ENCODE measurements at places on chromosomes 7 and 10. TPM values are rescaled to one million over a fixed set of nuclear protein-coding genes. Genes with fewer than 3 reads are reported as not detected.

- H3K4me3 ChIP-seq: no peak overlapping the region
- H3K36me3 ChIP-seq: peaks cover 46% of the 10 kb centered on the region
- no peaks in the 10 kb centered on the region for H3K27me3 ChIP-seq
- no peak overlapping the region for H3K27ac ChIP-seq
- H3K4me1 ChIP-seq: peaks cover 51% of the 10 kb centered on the region
These were observed 17.8 kb downstream of the SCD start for GRCh38 chr10:100364735-100365391.

Gene MRPS17
- 14.9 TPM for total RNA-seq

- peaks cover 26% of the 10 kb centered on the region for H3K4me1 ChIP-seq
- H3K27me3 ChIP-seq: no peaks in the 10 kb centered on the region
- no peak for DNase-seq
These were observed 285.2 kb downstream of the USP6NL start for GRCh38 chr10:11326241-11326640.

Gene SLC26A3
- not detected for total RNA-seq

Gene TPST1
- total RNA-seq: 0.67 TPM

DNA sequence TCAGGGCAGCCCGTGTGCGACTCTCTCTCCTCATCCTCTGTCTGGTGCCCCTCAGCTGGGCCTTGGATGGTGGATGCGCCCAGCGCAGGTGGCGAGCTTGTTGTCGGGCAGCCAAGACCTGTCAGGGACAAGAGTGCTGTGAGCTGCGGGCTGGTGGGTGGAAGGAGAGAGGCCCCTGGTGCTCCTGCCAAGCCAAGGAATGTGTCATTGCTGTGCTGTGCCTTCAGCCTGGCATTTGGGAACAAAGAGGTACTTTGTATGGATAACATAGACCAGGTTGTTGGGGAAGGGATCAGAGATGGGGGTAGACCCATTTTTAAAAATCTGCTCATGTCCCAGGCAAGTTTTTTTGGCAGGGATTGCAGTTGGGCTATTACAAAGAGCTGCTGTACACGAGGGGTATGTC, 120.9 kb downstream of the PKD1L1 start:
- H3K4me3 ChIP-seq: no peak overlapping the region
- H3K27ac ChIP-seq: no peak overlapping the region
- H3K36me3 ChIP-seq: no peaks in the 10 kb centered on the region
- peaks cover 3% of the 10 kb centered on the region for H3K27me3 ChIP-seq
- no peak for DNase-seq

DNA sequence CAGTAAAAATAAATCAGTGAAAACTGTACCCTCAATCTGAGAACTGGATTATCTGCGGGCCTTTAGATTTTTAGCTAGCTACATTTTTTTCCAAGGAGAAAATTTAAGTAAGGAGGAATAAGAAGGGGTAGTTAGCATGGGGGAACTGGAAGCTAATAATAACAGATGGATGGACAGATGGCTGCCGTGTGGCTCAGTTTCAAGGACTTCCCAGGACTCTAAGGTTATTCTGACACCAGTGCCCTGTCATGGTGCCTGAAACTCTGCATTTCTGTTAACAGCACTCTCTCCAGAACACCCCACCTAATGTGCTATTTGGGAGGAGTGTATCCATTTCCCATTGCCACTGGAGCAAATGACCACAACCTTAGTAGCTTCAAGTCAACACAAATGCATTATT, 75.7 kb upstream of the PDE1C start:
- H3K36me3 ChIP-seq: no peaks in the 10 kb centered on the region
- no peak overlapping the region for H3K27ac ChIP-seq

- no peak overlapping the region for H3K4me3 ChIP-seq
- peaks cover 12% of the 10 kb centered on the region for H3K4me1 ChIP-seq
- H3K27me3 ChIP-seq: no peaks in the 10 kb centered on the region
- no peaks in the 10 kb centered on the region for H3K36me3 ChIP-seq
- H3K27ac ChIP-seq: no peak overlapping the region
These were observed 97.6 kb downstream of the SUGCT start for GRCh38 chr7:40232242-40232893.

- H3K27me3 ChIP-seq: peaks cover 11% of the 10 kb centered on the region
- no peak overlapping the region for H3K27ac ChIP-seq
- H3K4me1 ChIP-seq: no peaks in the 10 kb centered on the region
- no peak for DNase-seq
These were observed 11.7 kb upstream of the MTERF1 start for GRCh38 chr7:91892099-91892705.

Gene HABP2
- total RNA-seq: not detected

Gene LIPJ
- not detected for total RNA-seq

DNA sequence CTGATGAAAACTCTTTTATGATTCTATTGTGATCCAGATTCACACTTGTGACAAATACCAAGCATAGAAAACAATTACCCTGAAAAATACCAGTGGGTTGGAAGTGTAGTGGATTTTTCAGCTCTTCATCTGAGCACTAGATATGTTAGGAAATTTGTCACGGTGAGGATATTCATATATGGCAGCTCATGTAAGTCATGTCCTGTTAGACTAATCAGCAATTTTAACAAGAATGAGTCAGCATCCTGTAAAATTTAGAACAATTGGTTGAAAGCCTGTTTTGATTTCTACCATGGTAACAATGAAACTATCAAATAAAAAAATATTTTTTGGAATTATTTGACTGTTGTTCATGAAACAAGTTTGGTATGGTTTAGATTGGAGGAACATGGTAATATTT, 334.3 kb downstream of the CACNA2D1 start:
- H3K4me3 ChIP-seq: no peak overlapping the region
- H3K36me3 ChIP-seq: no peaks in the 10 kb centered on the region
- no peak for DNase-seq
- H3K27me3 ChIP-seq: no peaks in the 10 kb centered on the region
- no peaks in the 10 kb centered on the region for H3K4me1 ChIP-seq
- H3K27ac ChIP-seq: no peak overlapping the region

Gene LRRTM3
- total RNA-seq: not detected

DNA sequence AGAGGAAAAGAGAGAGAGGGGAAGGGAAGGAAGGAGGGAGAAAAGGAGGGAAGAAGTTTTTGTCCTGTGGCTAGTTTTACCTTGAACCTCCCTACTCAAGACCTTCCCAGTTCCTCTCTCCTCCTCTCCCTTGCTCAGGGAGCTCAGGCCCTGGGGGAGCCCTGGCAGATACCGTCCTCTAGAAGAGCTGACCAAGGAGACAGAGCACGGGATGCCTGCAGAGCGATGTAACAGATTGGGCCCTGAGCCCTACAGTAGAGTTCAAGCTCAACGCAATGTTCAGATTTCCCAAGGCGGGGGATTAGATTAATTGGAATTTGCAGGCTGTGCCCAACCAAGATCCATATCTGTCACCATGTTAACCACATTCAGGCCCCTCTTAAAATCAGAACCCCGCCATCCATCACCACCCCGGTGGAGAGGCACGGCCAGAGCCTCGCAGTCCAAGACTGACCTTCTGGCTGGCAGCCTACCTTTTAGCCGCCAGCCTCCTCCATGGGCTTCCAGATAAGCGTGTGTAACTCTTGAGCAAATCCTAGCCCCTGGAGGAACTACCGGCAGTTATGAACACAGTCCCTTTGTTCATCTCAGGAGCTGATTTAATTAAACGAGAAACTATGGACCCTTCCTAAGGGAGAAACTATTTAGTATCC, 70.6 kb downstream of the KCNMA1 start:
- no peaks in the 10 kb centered on the region for H3K36me3 ChIP-seq
- peaks cover 5% of the 10 kb centered on the region for H3K27me3 ChIP-seq
- DNase-seq: no peak

- no peak overlapping the region for H3K4me3 ChIP-seq
- no peak for DNase-seq
- H3K27me3 ChIP-seq: no peaks in the 10 kb centered on the region
- no peak overlapping the region for H3K27ac ChIP-seq
- H3K4me1 ChIP-seq: no peaks in the 10 kb centered on the region
These were observed 166.8 kb downstream of the ETV1 start for GRCh38 chr7:13822678-13823077.

DNA sequence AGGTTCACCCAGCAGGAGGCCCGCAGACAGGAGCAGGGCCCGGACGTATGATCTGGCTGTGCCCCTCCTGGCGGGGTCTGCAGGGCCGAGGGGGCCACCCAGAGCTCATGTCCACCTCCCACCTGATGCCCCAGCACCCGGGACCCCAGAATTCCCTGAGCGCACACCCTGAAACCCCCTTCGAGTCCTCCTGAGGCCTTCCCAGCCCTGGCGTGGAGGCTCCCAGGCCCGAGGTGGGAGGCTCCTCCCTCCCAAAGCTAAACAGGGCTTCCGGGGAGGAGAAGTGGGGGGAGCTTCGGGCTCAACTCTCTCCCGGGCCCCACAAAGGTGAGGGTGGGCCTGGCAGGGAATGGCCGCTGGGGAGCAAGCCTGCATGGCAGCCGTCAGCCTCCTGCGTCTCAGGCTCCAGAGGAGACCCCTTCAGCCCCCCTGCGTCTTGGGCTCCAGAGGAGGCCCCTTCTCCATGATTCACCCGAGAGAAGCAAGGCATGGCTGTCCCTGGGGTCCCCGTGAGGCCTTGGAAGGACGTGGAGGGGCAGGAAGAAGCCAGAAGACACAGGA, 30.2 kb downstream of the MICALL2 start:
- peaks cover 2% of the 10 kb centered on the region for H3K4me1 ChIP-seq
- no peak overlapping the region for H3K27ac ChIP-seq
- DNase-seq: no peak
- no peak overlapping the region for H3K4me3 ChIP-seq
- no peaks in the 10 kb centered on the region for H3K36me3 ChIP-seq

Gene ATRNL1
- total RNA-seq: 0.22 TPM

GRCh38 chr10:64014281-64014680, 493.1 kb downstream of the REEP3 start:
- no peak for DNase-seq
- no peaks in the 10 kb centered on the region for H3K27me3 ChIP-seq
- H3K4me1 ChIP-seq: no peaks in the 10 kb centered on the region
- H3K36me3 ChIP-seq: no peaks in the 10 kb centered on the region
- no peak overlapping the region for H3K4me3 ChIP-seq
- no peak overlapping the region for H3K27ac ChIP-seq

DNA sequence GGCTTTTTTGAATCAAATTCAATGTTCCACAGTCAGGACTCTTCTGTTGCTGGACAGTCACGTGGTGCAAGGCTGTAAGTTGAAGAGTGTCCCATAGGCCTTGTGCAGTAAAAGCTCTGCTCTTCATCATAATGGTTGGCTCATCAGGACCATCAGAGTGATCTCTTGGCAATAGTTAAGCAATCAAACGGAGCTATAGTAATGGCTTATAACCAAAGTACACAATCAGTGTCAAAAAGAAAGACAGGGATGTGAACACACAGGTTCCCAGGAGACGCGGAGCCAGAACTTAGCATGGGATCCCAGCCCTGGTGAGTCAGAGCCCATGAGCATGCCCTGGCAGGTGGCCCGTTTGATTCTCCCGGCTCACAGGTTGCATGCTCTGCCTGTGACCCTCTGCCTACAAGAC, 10.8 kb upstream of the GPNMB start:
- no peak overlapping the region for H3K27ac ChIP-seq
- H3K36me3 ChIP-seq: no peaks in the 10 kb centered on the region
- no peaks in the 10 kb centered on the region for H3K4me1 ChIP-seq
- no peaks in the 10 kb centered on the region for H3K27me3 ChIP-seq

DNA sequence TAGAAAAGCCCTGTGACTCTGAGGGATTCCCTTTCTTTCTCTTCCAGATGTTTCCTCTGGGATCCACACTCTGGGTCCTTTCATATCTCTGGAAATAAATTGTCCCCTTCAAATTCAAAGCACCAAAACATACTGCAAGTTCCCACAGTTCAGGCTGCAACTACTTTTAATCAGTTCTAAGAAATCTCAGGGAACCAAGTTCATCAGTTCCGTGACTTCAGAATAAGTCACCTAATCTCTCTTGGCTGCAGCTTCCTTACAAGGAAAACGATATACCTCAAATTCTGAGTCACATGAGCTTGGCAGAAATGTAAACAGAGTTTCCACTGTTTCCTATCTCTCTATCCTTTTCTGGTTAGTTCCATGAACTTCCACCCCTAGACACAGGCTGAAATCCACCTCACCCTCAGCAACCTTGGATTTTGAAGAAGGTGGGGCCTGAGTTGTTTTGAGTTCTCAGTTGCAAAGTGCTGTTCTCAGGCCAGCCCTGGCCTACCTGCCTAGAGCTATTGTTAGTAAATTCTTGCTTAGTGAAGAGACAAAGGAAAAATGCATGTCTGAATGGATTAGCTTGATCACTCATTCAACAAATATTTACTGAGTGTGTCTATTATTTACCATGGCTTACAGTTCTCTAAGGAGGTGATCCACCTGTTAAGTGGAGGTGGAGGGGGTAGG, 59.3 kb upstream of the IL6 start:
- peak overlapping the region; percentile 63 for H3K27ac ChIP-seq
- H3K36me3 ChIP-seq: peaks cover 16% of the 10 kb centered on the region
- peaks cover 12% of the 10 kb centered on the region for H3K27me3 ChIP-seq
- peaks cover 53% of the 10 kb centered on the region for H3K4me1 ChIP-seq
- DNase-seq: no peak

Gene CCDC3
- total RNA-seq: 0.12 TPM

DNA sequence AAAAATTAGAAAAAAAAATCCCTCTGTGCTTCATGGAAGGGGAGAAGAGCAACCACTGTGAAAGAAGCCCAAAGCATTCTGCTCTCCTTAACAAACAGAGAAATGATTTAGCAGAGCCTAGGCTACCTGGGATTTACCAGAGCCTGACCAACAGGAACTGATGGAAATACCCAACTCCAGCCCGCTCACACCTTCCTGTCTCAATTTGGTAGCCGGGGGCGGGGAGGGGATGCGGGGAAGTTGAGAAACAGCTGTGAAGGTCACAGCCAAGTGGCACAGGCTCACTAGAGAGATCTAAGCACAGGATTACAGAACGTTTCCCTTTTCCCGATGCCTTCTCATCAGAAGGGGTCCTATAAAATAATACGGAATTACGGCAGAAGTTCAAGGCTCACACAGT, 17.6 kb downstream of the RSU1 start:
- H3K4me1 ChIP-seq: peaks cover 14% of the 10 kb centered on the region
- no peak overlapping the region for H3K27ac ChIP-seq
- DNase-seq: no peak
- H3K36me3 ChIP-seq: peaks cover 33% of the 10 kb centered on the region
- H3K27me3 ChIP-seq: no peaks in the 10 kb centered on the region
- no peak overlapping the region for H3K4me3 ChIP-seq

GRCh38 chr7:24378871-24379616, 95.1 kb downstream of the NPY start:
- DNase-seq: no peak
- H3K27me3 ChIP-seq: peaks cover 6% of the 10 kb centered on the region
- no peak overlapping the region for H3K4me3 ChIP-seq
- H3K4me1 ChIP-seq: no peaks in the 10 kb centered on the region
